ENCODE measurements at places on chromosomes 16 and 17. TPM values are rescaled to one million over a fixed set of nuclear protein-coding genes. Genes with fewer than 3 reads are reported as not detected.

- no peak for DNase-seq
These were observed 22.6 kb downstream of the GJD3 start for GRCh38 chr17:40341808-40342503.

GRCh38 chr17:15510361-15510760 is 42.9 kb upstream of the CDRT4 start:
- no peak for DNase-seq

DNA sequence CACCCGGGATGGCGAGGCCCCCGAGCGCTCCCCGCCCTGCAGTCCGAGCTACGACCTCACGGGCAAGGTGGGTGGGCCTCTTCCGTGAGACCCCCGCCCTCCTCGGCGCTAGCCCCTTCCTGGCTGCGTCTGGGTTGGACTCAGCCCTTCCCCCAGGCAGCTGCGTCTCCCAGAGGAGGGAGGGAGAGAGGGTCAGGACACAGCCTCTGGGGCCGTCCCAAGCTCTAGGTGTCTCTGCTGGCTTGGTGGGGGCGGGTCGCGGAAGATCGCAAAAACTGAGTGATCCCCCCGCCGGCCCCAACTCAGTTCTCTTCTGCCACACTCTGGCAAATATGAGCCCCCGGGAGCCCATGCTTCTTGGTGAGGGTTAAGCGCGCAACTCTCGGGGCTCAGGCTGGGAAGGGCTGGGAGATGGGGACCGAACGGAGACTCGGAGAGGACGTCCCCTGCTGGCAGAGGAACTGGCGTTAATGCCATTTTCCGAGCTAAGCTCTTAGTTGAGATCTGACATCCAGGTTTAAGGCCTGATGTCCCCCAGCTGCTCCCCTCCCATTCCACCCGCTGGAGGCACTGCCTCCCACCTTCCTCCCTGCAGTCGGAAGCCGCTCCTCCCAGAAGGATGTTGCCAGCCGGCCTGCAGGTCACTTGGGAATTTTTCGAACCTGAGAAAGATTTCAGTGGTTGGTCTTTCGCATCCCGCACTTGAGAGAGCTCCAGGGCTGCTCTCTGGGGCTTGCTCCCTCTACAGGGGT is 419 bp downstream of the RAB37 start:
- peak; percentile 58 for DNase-seq

The MYO1C gene
- 5.7 TPM for polyA plus RNA-seq

- DNase-seq, result peak; percentile 68
These were observed 37.5 kb upstream of the CCR7 start for GRCh38 chr17:40602445-40603443.

The DOC2A gene
- not detected for polyA plus RNA-seq

- peak; percentile 78 for DNase-seq
These were observed 29.5 kb downstream of the KAT7 start for GRCh38 chr17:49817993-49818392.

DNA sequence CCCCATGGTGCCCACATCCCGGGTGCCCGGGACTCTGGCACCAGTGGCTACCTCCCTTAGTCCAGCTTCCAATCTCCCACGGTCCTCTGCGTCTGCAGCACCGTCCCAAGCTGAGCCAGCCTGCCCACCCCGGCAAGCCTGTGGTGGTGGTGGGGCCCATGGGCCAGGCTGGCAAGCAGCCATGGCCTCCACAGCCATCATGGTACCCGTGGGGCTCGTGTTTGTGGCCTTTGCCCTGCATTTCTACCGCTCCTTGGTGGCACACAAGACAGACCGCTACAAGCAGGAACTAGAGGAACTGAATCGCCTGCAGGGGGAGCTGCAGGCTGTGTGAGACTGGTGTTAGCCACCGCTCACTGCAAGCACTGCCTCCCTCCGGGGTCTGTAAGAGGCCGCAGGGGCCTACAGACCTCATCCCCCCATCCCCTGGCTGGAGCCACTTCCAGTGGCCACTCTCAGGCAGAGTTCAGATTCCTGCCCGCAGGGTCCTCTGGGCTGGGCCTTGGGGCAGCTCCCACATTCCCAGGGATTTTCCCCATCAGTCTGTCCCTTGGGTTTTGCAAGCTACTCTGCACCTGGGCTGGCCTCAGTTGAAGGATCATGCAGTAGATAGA is 3.9 kb upstream of the SETD1A start:
- peak; percentile 57 for DNase-seq

DNA sequence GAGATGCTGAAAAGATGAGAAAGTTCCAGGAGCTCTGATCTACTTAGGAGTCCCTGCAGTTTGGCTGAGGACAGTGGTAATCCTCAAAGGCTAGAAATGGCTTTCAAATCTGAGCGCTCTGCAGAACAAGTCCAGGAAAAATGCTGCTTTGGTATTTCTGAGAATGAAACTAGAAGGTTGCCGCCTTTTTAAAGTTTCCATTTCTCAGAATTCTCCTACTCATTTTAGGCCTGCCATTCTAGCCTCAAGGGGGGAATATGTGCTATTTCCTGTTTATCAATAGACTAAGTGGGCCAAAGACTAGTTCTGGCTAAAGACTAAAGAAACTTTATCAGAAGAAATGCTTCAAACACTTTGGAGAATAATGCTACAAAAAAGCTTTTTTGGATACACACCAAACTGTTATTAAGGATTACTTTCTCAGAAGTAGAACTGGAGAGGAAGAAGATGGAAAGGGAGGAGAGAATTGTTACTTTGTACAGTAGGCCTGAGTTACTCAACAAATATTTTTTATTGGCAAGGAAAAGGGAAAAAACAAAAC is at the start of gene SLFN12L:
TSS of gene SLFN12L (minus strand) at position 78 of the 541 bp plus-strand sequence. CDS start 15,314 bp downstream, outside the sequence.
- peak; percentile 45 for DNase-seq

DNA sequence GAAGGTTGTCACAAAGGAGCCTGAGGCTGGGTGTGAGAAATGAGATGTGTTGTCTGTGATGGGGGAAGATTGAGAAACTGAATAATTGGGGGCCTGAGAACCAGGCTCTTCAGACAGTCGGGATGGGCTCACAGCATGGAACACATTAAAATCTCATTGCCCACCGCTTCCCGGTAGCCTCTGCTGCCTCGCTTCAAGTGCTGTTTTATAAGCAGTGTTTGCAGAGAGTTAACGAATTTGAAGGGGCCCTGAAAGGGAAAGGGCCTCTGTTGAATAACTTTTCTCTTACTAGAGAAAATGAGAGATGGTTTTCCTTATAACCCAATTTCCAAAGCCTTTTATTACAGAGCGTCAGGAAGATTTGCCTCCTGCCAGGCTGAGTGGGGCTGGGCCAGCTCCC is 258.8 kb upstream of the ASIC2 start:
- no peak for DNase-seq

The MFAP4 gene
- not detected for polyA plus RNA-seq

- no peak for DNase-seq
These were observed 385.9 kb upstream of the ZFHX3 start for GRCh38 chr16:73433731-73434307.

GRCh38 chr16:54462151-54462651 is 175.6 kb upstream of the IRX3 start:
- no peak for DNase-seq

The CA4 gene
- polyA plus RNA-seq, result not detected
